Activated CD4-positive, alpha-beta T cell treated with anti-CD3 and anti-CD28 coated beads, Interleukin-2, amount 10 ng/mL, durations not matched to agents 24 days and 14 days (primary cell): ENCODE measurements at places on chromosomes 4 and X. TPM values are rescaled to one million over a fixed set of nuclear protein-coding genes. Genes with fewer than 3 reads are reported as not detected.

The TMEM271 gene
- not detected in 2 replicates for total RNA-seq

The AFP gene
- total RNA-seq, result not detected in 2 replicates

The FRYL gene
- 62.0 and 66.0 TPM in 2 replicates for total RNA-seq

The TIMM8A gene
- 28.3 and 32.8 TPM in 2 replicates for total RNA-seq

The NRK gene
- total RNA-seq, result not detected in 2 replicates

The KDR gene
- not detected in 2 replicates for total RNA-seq

The TEX13C gene
- total RNA-seq, result not detected in 2 replicates

The UCHL1 gene
- total RNA-seq, result 0.26 and 0.35 TPM in 2 replicates

The SULT1E1 gene
- not detected in 2 replicates for total RNA-seq

The MAGEA10 gene
- not detected in 2 replicates for total RNA-seq

The SPATA18 gene
- total RNA-seq, result 0.07 TPM in 1 of 2 replicates, not detected in the other

The VGLL1 gene
- not detected in 2 replicates for total RNA-seq

The NPFFR2 gene
- total RNA-seq, result not detected in 2 replicates

The SEC31A gene
- 122 and 125 TPM in 2 replicates for total RNA-seq

The RHOH gene
- total RNA-seq, result 98.1 and 107 TPM in 2 replicates

The FAM9B gene
- total RNA-seq, result not detected in 2 replicates

The PLXNA3 gene
- total RNA-seq, result 48.3 and 55.9 TPM in 2 replicates

The RAB33B gene
- 4.4 and 5.7 TPM in 2 replicates for total RNA-seq

The PPP1R2C gene
- not detected in 2 replicates for total RNA-seq

The TAB3 gene
- 21.9 and 23.7 TPM in 2 replicates for total RNA-seq
